ENCODE measurements at places on chromosomes 13 and 19.

GRCh38 chr13:92303428-92303827 is 905.0 kb downstream of the GPC5 start:
- DNase-seq, result no peak

- DNase-seq, result no peak
Measured at GRCh38 chr13:78228211-78228610, 309.6 kb upstream of the EDNRB start.

DNA sequence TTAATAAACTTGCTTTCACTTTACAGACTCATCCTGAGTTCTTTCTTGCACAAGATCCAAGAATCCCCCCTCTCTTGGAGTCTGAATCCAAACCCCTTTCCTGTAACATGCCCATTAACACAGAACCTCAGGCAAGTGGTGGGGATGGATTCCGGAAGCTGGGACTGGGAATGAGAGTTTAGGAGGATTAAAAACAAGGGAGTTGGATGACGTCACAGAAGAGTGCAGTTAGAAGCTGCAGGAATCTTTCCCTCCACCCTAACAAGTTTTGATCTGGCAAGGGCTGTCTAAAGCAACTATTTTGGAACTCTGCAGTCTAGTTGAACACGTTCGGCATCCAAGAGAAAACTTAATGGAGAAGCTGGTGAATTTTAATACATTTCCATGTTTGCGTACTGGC is 48.2 kb upstream of the PEPD start:
- no peak for DNase-seq

GRCh38 chr13:107548338-107548737 is 667.0 kb downstream of the LIG4 start:
- no peak for DNase-seq

DNA sequence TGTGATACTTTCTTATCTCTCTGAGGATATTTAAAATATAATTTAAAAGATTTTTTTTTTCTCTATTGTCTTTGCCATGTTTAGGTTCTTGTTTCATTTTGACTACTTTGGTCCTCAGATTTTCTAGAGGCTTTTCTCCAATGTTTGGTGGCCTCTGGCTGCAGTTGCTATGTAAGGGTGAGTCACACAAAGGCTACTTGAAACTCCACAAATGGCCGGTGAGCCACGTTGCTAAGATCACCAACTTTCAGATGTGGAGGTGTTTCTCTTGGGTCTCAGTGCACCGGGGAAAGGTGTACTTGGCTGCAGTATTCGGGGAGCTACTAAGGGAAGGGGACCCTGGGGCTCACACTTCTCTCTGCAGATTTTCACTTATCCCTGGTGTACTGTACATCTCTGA is 248.1 kb downstream of the HS6ST3 start:
- no peak for DNase-seq

DNA sequence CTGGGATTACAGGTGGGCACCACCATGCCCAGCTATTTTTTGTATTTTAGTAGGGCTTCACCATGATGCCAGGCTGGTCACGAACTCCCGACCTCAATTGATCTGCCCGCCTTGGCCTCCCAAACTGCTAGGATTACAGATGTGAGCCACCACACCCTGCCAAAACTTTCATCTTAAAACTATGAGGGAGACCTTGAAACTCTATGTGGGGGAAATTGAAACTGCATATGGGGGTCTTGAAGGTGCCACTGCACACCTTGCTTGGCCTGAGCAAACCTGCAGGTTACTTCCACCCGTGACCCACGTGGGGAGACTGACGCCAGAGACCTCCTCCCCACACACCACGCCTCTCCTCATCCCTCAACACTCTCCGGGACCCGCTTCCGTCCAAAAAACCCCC is 15.6 kb downstream of the CILP2 start:
- DNase-seq, result no peak

DNA sequence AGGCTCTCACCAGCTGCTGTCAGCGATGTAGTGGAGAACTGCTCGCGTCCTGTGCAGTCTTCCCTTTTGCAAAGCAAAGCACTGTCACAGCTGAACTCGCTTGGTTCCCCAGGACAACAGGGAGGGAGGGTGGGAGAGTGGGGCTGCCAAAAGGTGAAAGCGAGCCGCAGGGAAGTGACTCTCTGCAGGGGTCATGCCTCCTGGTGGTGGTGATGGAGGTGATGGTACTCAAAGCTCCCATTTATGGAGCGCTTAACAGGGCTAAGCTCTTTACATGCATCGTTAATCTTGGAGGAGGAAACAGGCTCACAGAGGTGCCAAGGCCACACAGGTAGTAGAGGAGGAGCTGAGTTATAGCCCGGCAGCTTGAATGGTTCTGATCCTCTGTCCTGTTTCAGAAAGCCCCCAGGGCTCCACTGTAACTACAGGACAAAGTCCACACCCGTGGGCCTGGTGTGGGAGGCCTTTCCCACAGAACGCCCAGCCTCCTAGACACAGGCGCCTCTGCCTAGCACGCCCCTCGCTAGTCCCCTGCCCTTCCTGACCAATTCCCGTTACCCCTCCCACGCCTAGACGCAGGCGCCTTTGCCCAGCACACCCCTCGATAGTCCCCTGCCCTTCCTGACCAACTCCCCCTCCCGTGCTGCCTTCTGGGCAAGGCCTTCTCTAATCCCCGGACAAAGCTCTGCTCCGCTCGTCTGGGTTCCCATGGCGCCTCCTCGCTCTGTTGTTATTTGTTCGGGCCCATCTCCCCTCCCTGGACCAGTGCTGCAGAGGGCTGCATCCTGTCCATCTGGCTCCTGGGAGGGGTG is 10.7 kb downstream of the PPP1R37 start:
- no peak for DNase-seq

- no peak for DNase-seq
Measured at GRCh38 chr13:48291730-48292129, 11.8 kb upstream of the RB1 start.

GRCh38 chr13:40460116-40460515 is 206.3 kb downstream of the FOXO1 start:
- DNase-seq, result no peak

DNA sequence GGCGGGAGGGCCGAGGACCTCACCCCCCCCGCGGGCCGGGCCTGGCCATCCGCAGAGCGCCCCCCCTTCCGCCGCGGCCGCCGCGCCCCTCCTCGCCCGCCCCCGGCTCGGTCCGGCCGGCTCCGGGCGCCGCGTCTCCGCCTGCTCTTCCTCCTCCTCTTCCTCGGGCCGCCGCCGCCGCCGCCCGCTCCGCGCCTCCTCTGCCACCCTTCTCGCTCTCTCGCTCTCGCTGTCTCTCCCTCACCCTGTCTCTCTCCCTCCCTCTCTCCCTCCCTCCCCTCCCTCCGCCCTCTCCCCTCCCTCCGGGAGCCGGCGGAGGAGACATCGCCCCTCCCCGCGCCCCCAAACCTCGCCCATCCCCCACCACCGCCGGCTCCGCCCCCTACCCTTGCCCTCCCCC is at the start of gene SHANK1:
TSS of gene SHANK1 (minus strand) at position 237 of the 400 bp plus-strand sequence. CDS start 2,883 bp downstream, outside the sequence.
- no peak for DNase-seq

GRCh38 chr13:108494991-108495645 is 134.3 kb upstream of the MYO16 start:
- DNase-seq, result no peak

DNA sequence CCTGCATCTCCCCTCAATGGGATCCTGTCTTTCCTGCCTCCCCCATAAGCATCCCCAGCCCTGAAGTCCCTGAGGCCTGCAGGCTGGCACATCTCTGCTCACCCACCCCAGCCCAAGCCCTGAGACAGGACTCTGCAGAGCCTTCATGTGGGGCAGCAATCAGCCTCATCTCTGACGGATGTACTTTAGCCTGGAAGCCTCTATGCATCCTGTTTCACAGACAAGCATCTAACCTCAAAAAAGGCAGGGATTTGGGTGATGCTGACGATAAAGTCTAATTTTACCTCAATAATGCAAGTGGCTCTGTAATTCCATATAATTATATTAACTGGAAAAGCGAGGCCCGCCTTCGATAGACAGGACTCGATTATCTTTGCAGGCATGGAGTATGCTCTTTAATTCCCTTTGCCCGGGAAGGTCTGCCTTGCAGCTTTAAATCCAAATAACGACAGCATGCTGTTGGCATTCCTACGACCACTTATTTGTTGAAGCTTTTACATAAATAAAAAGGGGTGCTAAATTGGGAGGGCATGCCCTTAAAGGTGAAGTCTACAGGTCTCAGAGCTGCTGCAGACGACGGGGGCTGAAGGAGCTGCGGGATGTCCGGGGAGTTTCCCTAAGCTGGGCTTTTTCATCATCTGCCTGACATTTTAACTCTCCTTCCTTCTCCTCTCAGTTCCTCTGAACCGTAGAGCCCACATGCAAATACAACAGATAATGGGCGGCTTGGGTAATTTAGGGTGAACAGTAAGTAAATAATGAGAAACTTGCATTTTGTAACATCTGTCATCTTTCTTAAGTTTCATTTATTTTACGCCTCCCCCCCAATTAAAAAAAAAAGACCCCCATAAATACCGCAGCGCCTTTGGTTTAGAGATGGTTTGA is 211.5 kb downstream of the URI1 start:
- DNase-seq, result no peak

DNA sequence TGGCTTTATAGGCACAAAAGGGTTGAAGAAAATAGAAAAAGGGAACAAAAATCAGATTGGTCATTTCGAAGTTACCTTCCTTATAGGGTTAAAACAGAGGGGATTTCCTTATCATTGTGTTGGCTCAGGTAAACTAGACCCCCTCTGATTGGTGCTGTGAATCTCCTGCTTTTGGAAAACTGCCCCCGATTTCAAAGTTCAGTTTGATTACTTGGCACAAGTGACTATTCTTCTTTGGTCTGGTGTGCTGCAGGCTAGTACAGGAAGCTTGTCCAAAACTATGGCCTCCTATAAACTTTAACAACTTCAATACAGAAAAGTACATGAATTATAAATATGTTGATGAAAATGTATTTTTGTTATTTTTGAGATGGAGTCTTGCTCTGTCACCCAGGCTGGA is 13.9 kb upstream of the TPTE2 start:
- no peak for DNase-seq

GRCh38 chr13:112908342-112908741 is 60.7 kb upstream of the MCF2L start:
- DNase-seq, result no peak

DNA sequence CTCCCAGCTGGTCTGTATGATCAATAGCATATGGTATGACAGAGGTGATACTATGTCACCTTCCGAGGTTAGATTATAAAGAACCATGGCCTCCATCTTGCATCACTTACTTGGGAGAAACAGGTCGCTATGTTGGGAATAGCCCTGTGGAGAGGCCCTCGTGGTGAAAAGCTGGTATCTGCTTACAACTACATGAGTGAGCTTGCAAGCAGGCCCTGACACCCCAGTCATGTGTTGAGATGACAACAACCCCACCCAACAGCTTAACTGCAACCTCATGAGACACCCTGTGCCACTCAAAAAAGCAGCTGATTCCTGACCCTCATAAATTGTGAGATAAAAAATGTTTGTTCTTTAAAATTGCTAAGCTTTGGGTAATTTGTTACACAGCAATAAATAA is 18.8 kb downstream of the MTRF1 start:
- DNase-seq, result no peak

DNA sequence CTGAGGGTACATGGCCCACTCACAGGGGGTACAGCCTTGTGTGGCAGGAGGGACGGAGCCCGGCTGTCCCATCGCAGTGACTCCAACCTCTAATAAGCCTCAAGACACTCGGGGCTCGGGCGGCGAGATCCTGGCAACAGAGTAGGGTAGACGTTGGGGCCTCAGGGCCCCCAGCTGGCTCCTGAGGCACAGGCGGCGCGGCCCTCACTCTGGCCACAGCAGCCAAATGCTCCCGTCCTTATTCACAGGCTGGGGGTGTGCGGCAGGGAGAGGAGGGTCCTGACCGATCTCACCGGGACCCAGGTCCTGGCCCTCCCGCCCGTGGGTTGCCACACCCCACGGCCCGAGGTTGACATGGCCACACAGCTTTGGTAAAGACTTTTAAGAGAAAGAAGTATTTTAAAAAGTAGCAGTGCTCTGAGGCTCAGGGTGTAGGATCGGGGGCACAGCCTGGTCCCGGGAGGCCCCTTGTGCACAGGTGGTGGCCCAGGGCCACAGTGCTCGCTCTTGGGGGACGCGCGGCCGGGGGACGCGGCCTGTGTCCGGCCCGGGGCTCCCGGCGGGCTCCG is 7.6 kb downstream of the SLC39A3 start:
- DNase-seq, result no peak

- DNase-seq, result no peak
Measured at GRCh38 chr19:50325310-50326100, 3.7 kb downstream of the KCNC3 start.

DNA sequence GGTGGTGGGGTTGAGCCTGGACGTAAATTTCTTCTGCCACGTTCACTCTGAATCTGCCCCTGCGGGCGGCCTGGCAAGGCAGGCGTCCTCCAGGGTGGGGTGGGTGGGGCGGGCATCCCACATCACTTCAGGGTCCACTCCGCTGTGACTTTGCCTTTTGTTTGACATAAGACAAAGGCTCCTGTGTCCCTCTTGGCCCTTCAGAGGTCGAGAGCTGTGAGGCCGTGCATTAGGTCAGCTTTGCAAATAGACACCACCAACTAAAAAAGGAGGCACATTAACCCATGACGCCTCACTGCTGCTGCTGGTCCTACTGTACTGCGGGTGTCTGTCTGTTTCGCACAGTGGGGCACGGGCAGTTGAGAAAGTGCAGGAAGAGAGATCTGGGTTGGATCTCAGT is 10.5 kb upstream of the ZNF536 start:
- DNase-seq, result no peak

GRCh38 chr13:30323524-30323923 is 16.2 kb upstream of the KATNAL1 start:
- no peak for DNase-seq

GRCh38 chr13:101785858-101786257 is 333.4 kb downstream of the ITGBL1 start:
- DNase-seq, result no peak

- no peak for DNase-seq
Measured at GRCh38 chr19:50460161-50460765, 16.0 kb upstream of the EMC10 start.

- no peak for DNase-seq
Measured at GRCh38 chr13:99356012-99356261, 48.7 kb upstream of the GPR183 start.

- no peak for DNase-seq
Measured at GRCh38 chr19:46604781-46605355, 3.7 kb downstream of the CALM3 start.

DNA sequence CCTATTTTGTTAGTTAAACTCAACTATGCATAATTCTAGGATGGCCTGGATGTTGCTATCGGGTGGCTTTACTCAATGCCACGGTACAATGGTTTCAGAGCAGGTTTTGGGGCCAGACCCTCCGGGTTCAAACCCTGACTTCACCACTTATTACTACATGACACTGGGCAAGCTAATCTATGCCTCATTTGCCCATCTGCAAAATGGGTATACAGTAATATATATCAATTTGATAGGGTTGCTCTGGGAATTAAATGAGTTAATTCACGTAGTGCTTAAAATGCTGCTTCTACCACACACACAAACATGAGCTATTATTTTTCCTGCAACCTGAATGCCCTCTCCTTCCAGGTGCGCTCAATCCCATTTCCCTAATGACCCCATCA is 839 bp downstream of the ESD start:
- DNase-seq, result no peak

GRCh38 chr19:34707661-34708060 is 26.4 kb upstream of the ZNF181 start:
- DNase-seq, result no peak

- DNase-seq, result no peak
Measured at GRCh38 chr13:19838865-19839275, 24.6 kb downstream of the ZMYM5 start.

GRCh38 chr13:22618002-22618401 is 562.8 kb upstream of the SGCG start:
- DNase-seq, result no peak

- no peak for DNase-seq
Measured at GRCh38 chr19:1952635-1953034, 11.7 kb downstream of the CSNK1G2 start.

All from breast epithelium (tissue), 4 donors.